ENCODE measurements at places on chromosomes 6 and 20.
A peak's percentile ranks its signal among the peaks of the same experiment; 100 is the strongest.

GRCh38 chr6:98498144-98498775 lies 336.1 kb upstream of the POU3F2 start:
- DNase-seq: no peak

- no peak for DNase-seq
Measured at GRCh38 chr6:15504040-15504495, 158.8 kb downstream of the DTNBP1 start.

DNA sequence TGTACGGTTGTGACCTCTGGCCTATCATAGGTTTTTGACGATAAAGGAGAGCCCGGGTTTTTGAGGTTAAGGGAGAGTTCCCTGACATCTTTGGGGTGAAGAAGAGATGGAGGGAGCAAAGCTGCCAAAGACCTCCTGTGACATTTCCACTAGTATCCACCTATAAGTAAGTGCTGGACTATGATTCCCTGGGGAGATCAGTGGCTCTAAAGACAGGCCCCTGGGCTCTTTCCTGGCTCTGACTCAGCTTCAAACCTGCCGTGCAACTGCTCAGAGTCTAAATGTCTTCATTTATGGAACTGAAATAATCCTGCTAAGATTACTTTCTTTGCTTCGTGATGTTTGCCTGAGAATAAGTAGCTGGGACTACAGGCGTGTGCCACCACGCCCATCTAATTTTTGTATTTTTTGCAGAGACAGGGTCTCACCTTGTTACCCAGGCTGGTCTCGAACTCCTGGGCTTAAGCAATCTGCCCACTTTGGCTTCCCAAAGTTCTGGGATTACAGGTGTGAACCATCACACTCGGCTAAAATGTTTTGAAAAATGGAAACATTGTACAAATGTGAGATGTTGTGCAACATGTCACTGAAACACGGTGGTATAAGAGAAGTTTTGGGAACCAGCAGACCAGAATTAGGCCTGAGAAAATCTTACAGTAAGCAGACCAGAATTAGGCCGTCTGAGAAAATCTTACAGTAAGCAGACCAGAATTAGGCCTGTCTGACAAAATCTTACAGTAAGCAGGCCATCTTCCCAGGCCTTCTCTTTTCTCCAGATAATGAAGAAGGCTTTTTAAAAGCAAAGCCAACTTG lies 1.1 kb upstream of the PAQR8 start:
- no peak for DNase-seq

- DNase-seq: no peak
Measured at GRCh38 chr6:3315841-3316240, 57.1 kb downstream of the PSMG4 start.

GRCh38 chr6:108091288-108091687 lies 16.7 kb upstream of the OSTM1 start:
- DNase-seq: no peak

DNA sequence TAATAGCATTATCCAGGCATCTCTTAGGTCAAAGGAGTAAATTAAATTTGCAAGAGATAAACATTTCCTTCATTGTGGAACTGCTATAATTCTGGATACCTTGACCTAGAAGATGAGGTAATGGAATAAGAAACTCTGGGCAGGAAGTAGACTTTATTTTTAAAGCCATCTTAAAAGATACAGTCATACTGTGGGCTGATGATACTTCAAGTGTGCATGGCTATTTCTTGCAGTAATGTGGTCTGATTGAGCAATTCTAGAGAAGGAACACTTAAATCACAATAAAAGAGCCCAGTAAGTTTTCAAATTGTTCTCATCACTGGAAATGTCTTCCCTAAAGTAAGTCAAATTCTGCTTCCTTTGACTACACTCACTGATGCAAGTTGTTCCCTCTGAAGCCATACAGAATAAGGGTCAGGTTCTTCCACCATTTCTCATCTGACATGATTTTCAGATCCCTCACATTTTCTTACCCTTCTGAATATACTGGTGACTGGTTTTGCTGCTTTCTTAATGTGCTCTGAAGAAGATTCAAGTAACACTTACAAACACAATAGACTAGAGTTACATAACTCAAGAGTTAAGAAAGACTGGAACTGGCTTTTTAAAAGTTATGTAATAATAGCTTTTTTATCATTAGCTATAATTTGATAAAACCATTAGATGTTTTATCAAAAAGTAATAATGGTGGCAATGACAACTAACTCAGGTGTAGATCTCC lies 62.6 kb upstream of the TMEM244 start:
- no peak for DNase-seq

GRCh38 chr6:82492134-82492533 lies 128.5 kb downstream of the TPBG start:
- DNase-seq: no peak

- no peak for DNase-seq
Measured at GRCh38 chr6:167214206-167214605, 56.4 kb upstream of the GPR31 start.

DNA sequence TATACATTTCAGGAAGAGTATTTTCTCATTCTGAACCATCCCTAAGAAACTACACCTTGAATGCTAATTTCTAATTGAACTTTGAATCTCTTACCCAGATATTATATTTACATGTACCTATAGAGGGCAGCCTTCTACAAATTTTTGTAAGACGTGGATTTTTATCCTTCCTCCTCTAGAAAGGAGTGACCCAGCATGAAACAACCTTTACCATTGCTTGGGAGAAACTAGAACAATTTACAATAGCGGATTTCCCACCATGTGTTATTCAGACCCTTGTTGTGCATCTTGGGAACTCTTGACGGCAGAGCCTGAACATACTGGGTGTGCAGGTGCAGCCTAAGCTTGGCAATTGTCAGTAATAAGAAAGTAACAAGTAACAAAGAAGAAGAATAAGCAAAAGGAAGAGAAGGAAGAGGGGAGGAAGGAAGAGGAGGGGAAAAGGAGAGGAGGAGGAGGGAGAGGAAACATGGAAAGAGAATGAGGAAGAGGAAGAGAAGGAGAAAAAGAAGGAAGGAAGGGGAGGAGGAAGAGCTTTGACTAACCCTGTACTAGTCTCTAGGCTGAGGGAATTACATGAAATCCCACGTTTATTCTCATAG lies 10.8 kb upstream of the TAAR1 start:
- no peak for DNase-seq

DNA sequence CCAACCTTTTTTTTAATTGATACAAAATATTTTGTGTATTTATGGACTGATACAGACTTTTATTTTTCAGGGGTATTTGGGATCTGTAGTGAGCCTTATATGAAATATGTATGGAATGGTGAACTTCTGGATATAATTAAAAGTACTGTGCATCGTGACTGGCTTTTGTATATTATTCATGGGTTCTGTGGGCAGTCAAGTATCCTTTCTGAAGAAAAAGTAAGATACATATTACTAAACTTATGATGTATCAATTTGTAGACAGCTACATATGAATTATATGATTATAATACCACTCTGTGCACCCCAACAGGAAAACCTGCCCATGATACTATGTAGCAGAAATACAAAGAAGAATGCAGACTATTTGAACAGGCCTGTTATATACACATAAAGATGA lies 47.2 kb downstream of the FIG4 start:
- DNase-seq: no peak

DNA sequence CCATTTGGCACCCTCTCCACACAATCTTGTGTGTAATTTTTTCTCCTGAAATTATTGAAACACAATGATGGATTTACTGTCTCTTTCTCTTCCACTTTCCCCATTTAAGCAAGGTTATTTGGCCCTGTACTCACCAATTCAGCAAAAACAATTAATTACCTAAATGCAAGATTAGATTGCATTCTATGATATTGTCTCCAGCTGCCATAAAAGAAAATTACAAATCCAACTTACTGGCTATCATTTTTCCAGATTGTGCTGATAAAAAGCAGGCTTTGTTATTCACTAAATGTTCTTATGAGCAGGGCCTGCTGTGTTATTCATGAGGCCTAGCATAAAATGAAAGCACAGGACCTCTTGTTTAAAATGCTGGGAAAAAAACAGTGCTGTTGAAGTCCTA lies 95.8 kb upstream of the IRAK1BP1 start:
- no peak for DNase-seq

GRCh38 chr6:166583230-166583965 lies 3.1 kb downstream of the RAMACL start:
- no peak for DNase-seq

- no peak for DNase-seq
Measured at GRCh38 chr20:43926287-43927050, 11.8 kb downstream of the TOX2 start.

GRCh38 chr20:44174996-44175765 lies 11.8 kb downstream of the JPH2 start:
- DNase-seq: no peak

DNA sequence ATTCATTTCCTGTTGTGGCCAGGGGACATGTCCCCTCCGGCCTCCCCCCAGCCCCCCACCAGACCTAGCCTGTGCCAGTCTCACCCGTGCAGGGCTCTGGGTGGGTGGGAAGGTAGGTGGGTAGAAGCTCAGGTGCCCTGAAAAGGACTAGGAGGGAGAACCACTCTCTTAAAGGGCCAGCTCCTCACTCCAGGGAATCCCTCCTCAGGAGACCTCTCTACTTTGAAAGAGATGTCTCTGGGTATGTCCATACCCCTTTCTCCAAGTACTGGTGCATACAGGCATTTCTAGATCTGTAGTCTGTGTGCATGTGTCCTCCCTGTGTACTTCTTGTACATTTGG lies 60.8 kb upstream of the EPB41L1 start:
- DNase-seq: no peak

DNA sequence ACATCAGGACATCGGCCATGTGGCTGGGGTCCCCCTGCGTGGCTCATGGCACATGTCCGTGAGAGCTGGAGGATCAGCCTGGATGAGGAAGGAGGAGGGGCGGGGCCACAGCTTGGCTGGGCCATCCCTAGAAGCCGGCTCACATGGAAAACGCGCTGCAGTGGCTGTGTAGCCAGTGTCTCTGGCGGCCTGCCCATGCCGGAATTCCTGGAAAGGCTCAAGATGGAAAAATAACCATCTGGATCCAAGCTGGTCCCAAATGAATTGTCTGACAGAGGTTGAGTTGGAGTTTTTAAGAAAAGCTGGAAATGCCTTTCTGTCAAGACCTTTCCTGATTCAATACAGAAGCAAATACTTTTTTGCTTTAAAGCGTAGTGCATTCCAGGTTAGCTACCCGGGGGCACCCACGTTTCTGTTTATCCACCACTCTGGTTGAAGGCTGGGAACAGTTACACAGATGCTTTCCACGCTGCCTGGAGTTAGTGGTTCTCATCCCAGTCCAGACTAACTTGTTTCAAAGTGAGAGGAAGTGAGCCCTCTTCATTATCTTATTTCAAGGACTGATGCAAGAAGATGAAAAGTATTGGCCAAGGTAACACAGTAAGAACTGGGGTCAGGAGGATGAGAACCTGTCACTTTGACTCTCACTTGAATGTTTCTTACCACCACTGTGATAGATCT lies 99.0 kb downstream of the GMPR start:
- DNase-seq: no peak

DNA sequence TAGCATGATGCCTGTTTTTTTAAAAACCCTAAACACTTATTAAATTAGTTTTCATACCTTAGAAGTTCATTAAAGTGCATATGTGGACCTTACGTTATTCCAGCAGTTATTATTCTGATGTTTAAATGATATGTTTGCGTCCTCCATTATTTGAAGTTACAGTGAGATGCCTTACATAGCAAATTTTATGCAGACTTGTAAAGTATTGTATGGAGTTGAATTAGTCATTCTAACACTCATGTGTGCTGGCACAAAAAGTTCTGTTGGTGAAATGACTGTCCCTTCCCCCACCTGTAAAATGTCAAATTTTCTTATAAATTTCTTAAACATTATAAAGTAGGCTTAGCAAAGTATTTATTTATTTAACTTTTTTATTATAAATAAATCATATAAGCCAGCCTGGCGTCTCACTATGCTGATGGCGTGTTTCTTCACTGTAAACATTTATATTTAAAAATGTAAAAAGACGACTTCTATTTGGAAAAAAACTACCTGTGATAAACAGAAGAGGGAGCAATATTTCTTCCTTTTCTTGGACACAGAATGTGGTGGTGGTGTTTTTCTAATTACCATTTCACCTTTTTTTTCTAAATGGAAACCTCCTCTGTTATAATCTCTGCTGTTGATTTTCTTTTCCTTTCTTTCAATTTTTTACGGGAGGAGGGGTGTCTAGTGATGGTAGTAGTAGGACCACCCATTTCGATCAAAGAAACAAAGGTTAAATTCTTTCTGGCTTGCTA lies 155.4 kb downstream of the RFPL4B start:
- no peak for DNase-seq

DNA sequence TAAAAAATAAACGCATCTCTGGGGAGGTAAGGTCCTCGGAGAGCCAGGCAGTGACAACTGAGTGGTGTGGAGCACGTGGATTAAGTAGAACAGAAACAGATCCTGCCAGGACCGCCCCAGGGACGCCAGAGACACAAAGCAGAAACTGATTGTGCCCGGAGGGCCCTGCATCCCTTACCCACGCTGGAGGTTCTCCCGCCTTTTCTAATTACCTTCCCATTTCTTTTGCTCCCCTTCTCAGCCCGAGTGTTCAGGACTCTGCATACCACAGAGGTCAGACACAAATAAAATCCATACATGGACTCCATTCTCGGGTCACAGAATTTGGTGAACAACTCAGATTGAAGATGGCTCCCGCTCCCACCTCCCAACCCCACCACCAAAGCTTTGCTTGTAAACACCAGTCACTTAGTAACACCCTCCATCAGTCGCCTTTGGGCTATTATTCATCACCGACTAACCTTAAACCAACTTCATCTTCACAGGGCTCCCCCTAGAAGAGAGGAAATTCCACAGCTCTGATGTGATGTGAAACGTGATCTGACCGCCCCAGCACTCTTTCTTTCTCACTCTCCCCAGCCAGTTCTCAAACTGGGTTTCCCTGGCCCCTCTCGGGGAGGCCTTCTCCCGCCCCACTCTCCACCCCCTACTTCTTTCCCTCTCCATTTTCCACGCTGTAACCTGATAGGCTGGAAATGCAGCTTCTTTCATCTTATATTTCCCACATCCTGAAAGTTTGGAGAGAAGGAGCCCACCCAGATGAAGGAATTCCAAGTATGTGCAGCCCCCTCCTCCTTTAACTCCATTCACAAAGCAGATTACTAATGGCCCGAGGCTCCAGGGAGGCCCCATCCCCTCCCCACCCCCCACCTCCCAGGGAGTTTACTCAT lies 32.5 kb upstream of the PIM1 start:
- DNase-seq: peak; percentile 34

DNA sequence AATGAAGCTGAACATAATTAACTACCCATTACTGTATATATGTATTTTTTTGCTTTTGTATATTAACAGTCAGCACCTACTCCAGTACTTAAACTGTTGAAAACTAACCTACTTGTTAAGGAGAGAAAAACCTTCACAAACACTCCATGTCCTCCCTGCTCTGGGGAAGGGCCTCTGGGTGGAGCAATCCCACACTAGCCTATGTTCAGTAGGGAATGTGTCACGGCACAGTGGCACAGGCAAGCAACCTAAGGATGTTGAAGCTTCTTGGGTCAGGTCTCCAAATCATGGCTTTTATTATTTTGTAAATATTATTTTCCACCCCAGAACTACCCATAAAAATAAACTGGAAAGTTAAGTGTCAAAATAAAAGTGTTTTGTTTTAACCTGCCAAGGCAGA lies 5.3 kb downstream of the MAN1A1 start:
- DNase-seq: no peak

GRCh38 chr20:61426352-61426751 lies 174.3 kb downstream of the CDH4 start:
- DNase-seq: no peak

- no peak for DNase-seq
Measured at GRCh38 chr6:149357726-149358538, 40.4 kb downstream of the TAB2 start.

GRCh38 chr6:63716169-63716568 lies 80.6 kb downstream of the PHF3 start:
- no peak for DNase-seq

- DNase-seq: no peak
Measured at GRCh38 chr6:109939654-109940053, 38.5 kb upstream of the GPR6 start.

- DNase-seq: no peak
Measured at GRCh38 chr20:2118783-2119182, 17.2 kb downstream of the STK35 start.

Data from stimulated activated CD4-positive, alpha-beta T cell treated with anti-CD3 and anti-CD28 coated beads, TNF-alpha, amount 100 ng/mL, for 48 hours (primary cell).